AML-193 (cell line): ENCODE measurements at places on chromosomes 4 and X.
A peak's percentile ranks its signal among the peaks of the same experiment; 100 is the strongest.

GRCh38 chrX:72128881-72129280 is 2.8 kb downstream of the RTL5 start:
- peak; percentile 16 for DNase-seq

DNA sequence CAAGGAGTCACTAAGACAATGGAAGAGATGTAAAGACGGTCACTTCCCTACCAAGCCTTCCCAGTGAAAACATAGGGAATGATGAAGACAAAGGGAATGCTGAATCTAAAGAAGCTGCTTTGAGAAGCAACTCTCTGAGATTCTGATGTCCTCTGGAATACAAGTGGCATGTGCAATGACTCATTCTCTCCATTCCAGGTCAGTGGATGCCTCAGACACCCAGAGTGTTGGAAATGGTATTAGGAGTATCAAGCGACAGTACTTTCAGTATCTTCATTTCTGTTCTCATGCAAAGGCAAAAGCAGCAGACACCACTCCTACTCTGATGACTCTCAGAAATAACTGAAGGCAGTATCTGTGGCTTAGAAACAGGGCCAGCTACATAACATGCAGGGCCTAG is 102.6 kb downstream of the FSTL5 start:
- no peak for DNase-seq

GRCh38 chrX:54710920-54711319 is 87.1 kb downstream of the ITIH6 start:
- DNase-seq = no peak

DNA sequence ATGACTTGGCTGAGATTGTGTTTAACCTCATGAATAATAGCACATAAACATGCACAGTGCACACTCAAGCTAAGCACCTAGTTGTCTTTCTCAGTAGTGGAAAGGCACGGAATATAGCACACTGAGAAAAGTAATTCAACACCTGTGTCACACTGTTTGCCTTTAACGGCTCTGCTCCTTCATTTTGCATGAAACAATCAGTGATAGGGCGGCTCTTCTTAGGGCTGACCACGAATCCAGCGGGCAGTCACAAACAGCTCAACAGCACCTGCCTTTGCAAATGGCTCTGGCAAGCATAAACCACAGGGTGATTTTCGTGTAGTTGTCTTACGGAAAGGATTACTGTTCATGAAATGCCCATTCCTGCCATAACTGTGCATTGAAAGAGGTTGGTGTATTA is 954.0 kb upstream of the TENM3 start:
- DNase-seq = no peak

GRCh38 chrX:16042980-16043379 is 80.4 kb upstream of the GRPR start:
- DNase-seq = no peak

DNA sequence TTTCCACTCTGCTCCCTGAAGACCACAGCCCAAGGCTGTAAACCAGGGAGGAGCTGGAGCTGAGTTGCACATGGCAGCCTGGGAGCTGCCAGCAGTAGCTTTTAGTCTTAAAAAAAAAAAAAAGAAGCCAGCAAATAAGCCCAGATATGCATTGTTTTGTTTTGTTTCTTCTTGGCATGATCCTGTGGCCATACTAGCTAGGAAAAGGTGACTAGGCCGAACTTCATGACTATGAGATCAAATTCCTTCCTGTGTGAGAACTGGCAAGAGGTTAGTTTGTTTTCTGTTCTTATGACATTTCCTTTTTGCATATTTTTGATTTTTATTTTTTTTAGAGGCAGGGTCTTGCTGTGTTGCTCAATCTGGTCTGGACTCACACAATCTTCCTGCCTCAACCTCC is 323.3 kb downstream of the DCTD start:
- no peak for DNase-seq

GRCh38 chr4:141339966-141340365 is 119.3 kb downstream of the ZNF330 start:
- no peak for DNase-seq

DNA sequence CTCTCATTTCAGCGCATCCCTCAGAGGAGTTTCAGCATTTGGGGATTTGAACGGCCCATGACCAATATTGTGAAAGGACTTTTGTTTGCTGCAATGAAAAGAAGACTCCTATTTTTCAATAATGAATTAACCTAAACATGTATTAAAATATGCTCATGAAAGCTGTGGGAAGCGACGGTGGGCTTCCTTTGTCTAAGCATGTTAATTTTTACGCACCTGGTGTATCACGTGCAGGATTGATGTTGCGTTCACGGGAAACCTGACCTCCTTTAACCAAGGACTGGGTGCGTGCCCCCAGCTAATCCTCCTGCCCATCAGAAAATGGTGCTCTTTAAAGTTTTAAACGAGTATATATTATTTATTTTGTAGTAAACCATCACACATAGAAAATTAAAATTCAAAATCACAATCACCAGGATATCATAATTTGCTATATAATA is 590 bp upstream of the CCDC110 start:
- no peak for DNase-seq

DNA sequence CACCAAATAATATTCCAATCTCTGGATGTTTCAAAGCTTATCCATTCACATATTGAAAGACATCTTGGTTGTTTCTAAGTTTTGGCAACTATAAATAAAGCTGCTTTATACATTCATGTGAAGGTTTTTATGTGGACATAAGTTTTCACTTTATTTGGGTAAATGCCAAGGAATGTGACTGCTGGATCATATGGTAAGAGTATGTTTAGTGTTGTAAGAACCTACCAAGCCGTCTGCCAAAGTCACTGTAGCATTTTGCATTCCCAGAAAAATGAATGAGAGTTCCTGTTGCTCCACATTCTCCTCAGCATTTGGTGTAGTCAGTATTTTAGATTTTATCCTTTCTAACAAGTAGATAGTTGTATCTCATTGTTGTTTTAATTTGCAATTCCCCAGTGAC is 1047.7 kb downstream of the C4orf33 start:
- DNase-seq = no peak
